GM12864 (cell line): ENCODE measurements at places on chromosomes 7 and 10.

GRCh38 chr10:98264378-98265065 lies 3.5 kb downstream of the LOXL4 start:
- DNase-seq: no peak

- no peak for DNase-seq
Observed at GRCh38 chr7:159040912-159041711, 103.6 kb downstream of the VIPR2 start.

DNA sequence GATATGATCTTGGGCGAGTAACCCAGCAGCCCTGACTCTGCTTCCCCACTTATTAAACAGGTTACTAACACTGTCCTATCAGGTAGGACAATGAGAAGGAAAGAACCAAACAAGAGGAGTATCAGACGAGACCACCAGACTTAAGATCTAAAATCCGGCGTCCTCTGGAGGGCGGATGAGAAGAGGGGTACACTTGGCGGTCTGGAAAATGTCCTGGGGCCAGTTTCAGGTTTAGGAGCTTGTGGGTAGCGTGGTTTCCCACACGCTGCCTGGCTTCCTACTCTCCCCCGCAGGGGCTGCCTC lies 635 bp downstream of the ZNF32 start:
- DNase-seq: no peak

DNA sequence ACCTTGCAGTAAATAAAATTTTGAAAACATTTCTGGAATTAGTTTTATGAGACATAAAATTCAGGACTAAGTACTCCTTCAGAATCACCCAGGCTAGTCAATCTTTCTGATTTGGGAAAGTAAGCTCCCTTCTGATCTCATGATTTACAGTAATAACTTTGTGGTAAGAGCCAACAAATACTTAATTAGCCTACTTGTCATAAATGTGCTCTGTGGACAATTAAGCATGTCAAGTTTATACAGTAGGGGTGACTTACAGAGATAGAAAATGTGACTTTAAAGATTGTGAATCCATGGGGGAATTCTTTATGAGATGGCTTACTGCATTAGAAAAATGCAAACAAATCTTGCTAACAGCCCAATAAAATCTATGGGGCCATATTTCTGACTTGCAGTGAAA lies 616.9 kb upstream of the GHITM start:
- DNase-seq: no peak

GRCh38 chr7:152115021-152115718 lies 89.7 kb downstream of the GALNT11 start:
- DNase-seq: no peak

- DNase-seq: no peak
Observed at GRCh38 chr7:135712182-135712782, 15.7 kb downstream of the SLC13A4 start.
